ENCODE measurements at places on chromosomes 5 and 9. TPM values are rescaled to one million over a fixed set of nuclear protein-coding genes. Genes with fewer than 3 reads are reported as not detected.

Gene ORM1
- total RNA-seq, result not detected

Gene MEGF10
- not detected for total RNA-seq

Gene C6
- not detected for total RNA-seq

Gene SPATA31C1
- total RNA-seq, result not detected

Gene FAM13B
- 11.5 TPM for total RNA-seq

Gene TAF11L10
- not detected for total RNA-seq

Gene FRMPD1
- total RNA-seq, result not detected

Gene PCDHB10
- not detected for total RNA-seq

Gene DOCK8
- total RNA-seq, result 0.40 TPM

Gene ZNG1E
- 64.3 TPM for total RNA-seq

Gene RNF145
- 128 TPM for total RNA-seq

Gene HTR4
- not detected for total RNA-seq

Gene CLTA
- total RNA-seq, result 375 TPM

Gene CTSV
- total RNA-seq, result 11.7 TPM

Gene STPG3
- total RNA-seq, result not detected

Gene LSM11
- 3.5 TPM for total RNA-seq

Gene CCDC192
- total RNA-seq, result not detected

Gene FOXD1
- total RNA-seq, result 25.4 TPM

Gene FAM151B
- 1.2 TPM for total RNA-seq

Gene ACSL6
- total RNA-seq, result not detected

Gene COL15A1
- 0.29 TPM for total RNA-seq

Gene SLC27A4
- total RNA-seq, result 51.7 TPM

Gene F2RL1
- 272 TPM for total RNA-seq

Gene HACD4
- total RNA-seq, result 1.1 TPM

Gene PCDH12
- not detected for total RNA-seq

Gene FOXD4L4
- 0.13 TPM for total RNA-seq

Gene IGFBPL1
- 2.4 TPM for total RNA-seq

Gene SLC25A51
- 21.0 TPM for total RNA-seq

Gene SPOUT1
- 37.4 TPM for total RNA-seq

Gene SURF2
- total RNA-seq, result 36.5 TPM

All from A549 treated with ZK216348 at 1 μM for 4 hours (cell line).